Stimulated activated CD4-positive, alpha-beta T cell treated with anti-CD3 and anti-CD28 coated beads, Interleukin-15, amount 100 ng/mL, for 1 hour (primary cell): ENCODE measurements at places on chromosomes 3 and 15.
A peak's percentile ranks its signal among the peaks of the same experiment; 100 is the strongest.

- DNase-seq, result peak; percentile 55
Measured at GRCh38 chr15:70584838-70585706, 178.3 kb downstream of the UACA start.

GRCh38 chr3:151276687-151277042 lies 1.7 kb downstream of the P2RY14 start:
- no peak for DNase-seq

GRCh38 chr3:177459401-177459800 lies 262.1 kb upstream of the TBL1XR1 start:
- no peak for DNase-seq

DNA sequence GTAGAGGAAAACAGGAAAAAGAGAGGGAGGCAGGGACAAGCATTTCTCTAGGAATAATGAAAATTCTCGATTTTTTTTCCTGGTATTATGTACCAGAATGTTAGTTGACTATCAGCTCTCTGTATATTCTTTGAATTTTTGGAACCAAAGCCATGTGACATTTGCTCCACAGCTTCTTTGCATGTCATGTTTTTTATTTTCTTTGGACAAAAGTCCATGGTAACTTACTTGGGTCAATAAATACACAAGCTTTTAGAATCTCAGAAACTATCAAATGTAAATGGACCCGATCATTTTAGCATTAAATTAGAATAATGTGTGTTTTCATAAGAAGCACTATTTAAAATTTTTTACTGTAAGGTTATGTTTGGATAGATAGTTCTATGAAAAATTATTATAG lies 320.5 kb downstream of the ZIC1 start:
- no peak for DNase-seq

DNA sequence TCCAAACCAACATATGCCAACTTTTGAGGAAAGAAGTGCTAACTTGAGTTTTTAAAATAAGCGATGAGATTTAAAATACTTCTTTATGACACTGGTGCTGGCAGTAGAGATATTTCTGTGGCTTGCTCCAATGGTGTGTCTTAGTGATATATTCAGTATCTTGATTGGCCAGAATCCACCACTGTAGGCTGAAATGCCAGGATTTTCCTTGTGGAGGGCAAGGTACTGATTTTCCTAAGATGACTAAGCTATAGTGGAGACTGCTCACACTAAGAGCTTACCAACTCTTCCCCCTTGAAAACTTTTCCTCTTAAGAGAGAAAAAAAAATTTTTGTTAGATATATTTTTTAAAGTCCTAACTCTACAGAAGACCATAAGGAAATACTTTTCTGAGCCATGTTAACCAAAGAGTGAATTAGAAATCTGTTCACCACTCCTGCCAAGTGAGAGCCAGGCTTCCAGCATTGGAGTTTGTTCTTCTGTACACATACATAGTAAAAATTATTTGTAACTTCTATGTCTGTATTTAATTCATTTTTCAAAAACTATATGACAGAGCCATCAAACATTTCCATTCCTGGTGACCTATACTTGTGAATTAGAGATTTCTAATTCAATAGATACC lies 109.1 kb downstream of the PPP2R3A start:
- no peak for DNase-seq

- no peak for DNase-seq
Measured at GRCh38 chr15:57064033-57064432, 145.6 kb downstream of the TCF12 start.

GRCh38 chr15:70012895-70013294 lies 84.8 kb downstream of the TLE3 start:
- no peak for DNase-seq

- no peak for DNase-seq
Measured at GRCh38 chr3:134477938-134478337, 7.8 kb downstream of the ANAPC13 start.

DNA sequence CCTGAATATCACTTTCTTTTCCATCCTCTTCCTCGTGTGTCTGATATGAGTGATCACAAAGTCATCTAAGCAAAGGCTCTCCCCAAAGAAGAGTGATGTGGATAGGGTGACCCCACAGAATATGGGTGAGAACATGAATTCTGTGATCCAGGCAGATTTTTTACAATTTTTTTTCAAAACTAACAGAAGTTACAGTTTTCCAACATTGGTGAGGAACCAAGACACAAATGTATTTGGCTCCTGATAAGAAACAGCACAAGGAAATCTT lies 27.0 kb downstream of the ANXA2 start:
- no peak for DNase-seq

DNA sequence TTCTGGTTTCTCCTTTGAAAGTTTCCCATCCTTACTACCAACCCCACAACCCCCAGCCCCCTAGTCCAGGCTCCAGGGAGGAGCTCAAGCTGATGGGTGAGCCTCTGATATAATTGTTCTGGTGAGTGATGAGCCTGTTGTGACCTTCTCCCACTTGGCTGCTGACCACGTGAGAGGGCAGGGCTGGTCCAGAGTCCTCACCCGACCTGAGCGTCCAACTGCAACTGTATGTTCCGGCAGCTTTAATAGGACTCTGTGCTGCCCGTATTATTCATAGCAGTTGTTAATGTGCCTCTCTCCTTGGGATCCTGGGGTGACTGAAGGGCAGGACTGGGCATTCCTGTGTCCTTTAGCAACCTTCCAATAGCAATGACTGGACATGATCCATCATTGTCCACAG lies 56.2 kb downstream of the B3GNT5 start:
- DNase-seq, result no peak

DNA sequence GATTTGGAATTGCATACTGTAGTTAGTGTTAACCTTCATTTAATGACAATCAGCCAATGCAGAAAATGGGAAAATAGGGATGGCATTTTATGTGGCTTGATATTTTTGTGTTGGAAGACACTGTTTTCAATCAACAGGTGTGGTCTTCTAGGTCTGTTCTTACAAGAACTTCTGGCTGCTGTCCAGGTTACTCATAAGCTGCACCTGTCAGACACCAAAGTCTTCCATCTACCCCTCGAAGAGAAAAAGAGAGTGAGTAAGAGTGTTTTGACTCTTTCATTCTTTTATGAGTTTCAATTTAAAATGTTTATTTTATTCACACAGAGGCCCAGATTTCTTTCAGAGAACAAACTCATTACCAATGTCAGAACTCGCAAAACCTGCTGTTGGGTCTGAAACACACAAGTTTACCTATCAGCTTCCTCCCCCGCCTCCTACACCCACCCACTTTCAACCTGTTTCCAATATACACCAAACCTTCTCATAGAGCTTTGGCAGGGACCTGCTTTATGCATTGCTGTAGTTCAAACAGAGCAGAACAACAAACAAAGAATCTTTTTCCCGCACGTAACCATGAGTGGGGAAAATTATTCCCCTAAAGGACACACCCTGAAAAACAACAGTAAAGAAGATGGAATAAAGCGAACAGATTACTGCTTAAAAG lies 767.7 kb upstream of the ALCAM start:
- no peak for DNase-seq

GRCh38 chr3:25547103-25547502 lies 117.6 kb downstream of the TOP2B start:
- no peak for DNase-seq

DNA sequence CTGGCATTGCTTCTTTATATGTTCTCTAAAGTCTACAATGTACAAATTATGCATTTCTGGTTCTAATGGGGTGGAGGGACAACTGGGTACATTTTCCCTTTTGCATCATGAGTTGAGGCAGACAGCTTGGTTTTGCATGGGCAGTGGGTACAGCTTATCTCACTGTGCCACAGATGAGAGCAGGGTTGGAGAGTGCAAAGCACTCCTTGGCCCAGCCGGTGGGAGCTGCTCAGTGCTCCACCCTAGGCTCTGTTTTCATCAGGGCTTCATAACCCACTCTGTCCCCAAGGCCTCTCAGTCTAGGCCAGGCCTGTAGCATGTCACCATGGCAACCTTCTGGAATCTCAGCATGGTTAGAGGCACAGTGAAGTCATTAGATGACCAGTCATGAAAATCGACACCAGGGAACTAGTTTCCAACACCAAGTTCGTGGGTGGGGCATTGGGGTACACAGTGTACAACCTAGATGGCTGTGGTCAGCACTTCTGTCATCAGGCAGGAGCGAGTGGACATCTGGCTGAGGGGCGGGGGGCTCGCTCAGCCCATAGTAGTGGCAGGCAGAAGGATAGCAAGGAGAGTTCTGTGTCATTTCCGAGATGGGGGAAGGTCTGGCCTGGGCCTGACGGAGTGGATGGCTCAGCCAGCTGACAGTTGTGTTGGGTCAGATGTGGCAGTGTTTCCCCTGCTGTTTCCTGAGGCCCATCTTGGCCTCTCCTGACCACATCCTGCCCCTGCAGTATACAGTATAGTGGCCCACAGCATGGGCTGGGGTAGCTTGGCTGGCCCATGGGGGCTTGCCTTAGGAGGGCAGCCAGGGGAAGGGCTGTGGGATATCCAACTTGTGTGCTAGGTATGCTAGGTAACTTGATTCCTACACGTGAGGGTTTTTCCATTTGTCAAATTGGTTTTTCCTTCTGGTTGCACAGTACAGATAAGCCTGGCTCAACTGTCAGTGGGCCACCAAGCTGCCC lies 75.7 kb upstream of the PRR23C start:
- DNase-seq, result no peak

DNA sequence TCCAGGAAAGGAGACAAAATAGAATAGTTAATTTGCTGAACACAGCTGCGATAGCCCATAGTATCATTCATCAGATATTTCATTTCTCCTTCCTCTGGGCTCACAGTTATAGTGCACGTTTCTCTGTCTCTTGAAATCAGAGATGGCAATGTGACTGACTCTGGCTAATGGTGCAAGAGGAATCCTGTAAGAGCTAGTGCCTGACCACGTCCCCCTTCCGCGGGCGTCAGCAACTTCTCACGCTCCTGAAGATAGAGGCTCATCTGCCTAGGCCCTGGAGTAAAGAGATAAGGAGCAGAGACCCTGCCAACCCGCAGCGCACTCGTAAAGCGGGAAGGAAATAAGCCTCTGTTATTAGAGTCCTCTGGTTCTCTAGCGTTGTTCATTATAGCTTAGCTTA lies 391.8 kb downstream of the VPS13C start:
- DNase-seq, result no peak

DNA sequence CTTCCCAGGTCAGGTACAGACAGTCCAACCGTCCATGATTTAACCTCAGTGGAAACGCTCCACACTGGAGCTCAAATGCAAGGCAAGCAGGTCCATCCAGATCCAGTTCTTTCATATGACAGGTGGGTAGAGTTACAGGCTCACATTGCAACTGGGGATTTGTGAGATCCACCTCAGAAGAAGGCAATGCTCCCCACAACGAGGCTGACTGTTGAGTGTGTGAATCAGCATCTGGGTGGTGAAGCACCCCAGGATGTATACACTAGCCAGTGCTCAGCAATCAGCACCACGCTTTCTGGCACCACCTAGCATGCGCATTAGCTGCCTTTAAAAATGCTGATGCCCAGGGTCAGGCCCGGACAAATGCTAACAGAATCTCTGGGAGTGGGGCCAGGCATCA lies 343.5 kb upstream of the ICE2 start:
- DNase-seq, result no peak

- no peak for DNase-seq
Measured at GRCh38 chr15:90165157-90165556, 36.0 kb upstream of the SEMA4B start.
